ENCODE measurements at places on chromosomes 16 and 17.
A peak's percentile ranks its signal among the peaks of the same experiment; 100 is the strongest.

- DNase-seq, result no peak
Observed at GRCh38 chr17:78132084-78132676, 1.6 kb downstream of the TMC8 start.

DNA sequence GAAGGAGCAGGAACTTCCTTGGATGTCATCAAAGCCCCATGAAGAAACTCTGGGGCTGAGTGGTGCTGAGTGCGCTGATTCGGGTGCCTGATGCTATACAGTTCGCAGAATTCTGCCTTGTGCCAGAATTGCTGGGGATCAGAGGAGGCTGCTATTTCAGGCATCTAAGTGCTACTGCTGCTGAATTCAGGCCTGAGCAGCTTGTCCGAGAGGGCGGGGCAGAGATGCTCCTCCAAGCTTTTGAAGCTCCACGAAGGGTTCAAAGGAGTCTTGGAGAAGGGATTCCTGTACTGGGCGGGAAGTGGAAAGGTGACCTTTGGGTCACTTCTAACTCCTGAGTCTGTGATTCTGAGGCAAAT lies 227.8 kb downstream of the CCDC182 start:
- DNase-seq, result no peak

- DNase-seq, result peak; percentile 39
Observed at GRCh38 chr17:80082403-80083135, 18.8 kb upstream of the GAA start.

DNA sequence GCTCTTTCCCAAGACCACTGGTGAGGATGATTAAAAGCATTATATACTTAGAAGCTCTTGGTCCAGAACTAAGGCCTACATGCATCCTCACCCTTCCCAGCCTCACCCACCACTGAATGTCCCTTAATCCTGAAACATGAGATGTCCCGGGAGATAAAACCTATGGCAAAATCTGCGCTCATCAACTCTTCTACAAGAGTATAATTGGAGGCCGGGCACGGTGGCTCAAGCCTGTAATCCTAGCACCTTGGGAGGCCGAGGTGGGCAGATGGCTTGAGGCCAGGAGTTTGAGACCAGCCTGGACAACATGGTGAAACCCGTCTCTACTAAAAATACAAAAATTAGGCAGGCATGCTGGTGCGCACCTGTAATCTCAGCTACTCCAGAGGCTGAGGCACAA lies 13.3 kb downstream of the ACACA start:
- no peak for DNase-seq

- DNase-seq, result no peak
Observed at GRCh38 chr17:6047966-6048365, 22.2 kb upstream of the WSCD1 start.

DNA sequence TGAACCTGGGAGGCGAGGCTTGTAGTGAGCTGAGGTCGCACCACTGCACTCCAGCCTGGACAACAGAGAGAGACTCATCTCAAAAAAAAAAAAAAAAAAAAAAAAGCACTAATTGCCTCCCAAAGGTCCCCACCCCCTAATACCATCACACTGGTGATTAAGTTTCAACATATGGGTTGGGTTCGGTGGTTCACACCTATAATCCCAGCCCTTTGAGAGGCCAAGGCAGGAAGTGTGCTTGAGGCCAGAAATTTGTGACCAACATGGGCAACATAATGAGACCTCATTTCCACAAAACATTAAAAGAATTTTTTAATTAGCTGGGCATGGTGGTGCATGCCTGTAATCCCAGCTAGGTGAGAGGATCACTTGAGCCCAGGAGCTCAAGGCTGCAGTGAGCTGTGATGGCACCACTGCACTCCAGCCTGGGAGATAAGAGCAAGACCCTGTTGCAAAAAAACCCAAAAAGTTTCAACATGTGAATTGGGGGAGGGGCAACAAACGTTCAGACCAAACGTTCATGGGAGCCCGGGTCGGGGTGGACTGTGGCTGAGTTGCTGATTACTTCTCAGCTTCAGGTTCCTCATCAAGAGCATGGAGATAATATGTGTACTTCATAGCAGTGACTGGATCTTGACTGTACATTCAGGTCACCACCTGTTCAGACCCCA lies 62.1 kb upstream of the NOL11 start:
- DNase-seq, result no peak

DNA sequence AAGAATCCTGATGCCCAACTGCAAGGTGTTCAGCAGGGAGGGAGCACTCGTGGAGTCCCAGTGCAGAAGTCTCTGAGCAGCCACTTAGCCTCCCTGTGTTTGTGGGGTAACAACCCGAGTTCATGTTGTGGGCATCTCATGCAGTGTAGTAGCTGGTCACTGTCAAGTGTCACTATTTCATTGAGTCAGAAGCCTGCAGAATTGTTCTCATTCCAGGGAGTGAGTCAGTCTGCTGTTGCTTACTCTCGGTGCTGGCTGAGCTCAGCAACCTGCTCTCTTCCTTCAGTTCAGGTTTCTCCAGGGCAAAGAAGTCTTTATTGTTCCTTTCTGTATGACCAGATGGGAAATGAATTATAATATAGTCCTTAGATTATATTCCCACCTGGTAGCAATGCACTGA lies 24.1 kb downstream of the HMOX2 start:
- DNase-seq, result no peak

DNA sequence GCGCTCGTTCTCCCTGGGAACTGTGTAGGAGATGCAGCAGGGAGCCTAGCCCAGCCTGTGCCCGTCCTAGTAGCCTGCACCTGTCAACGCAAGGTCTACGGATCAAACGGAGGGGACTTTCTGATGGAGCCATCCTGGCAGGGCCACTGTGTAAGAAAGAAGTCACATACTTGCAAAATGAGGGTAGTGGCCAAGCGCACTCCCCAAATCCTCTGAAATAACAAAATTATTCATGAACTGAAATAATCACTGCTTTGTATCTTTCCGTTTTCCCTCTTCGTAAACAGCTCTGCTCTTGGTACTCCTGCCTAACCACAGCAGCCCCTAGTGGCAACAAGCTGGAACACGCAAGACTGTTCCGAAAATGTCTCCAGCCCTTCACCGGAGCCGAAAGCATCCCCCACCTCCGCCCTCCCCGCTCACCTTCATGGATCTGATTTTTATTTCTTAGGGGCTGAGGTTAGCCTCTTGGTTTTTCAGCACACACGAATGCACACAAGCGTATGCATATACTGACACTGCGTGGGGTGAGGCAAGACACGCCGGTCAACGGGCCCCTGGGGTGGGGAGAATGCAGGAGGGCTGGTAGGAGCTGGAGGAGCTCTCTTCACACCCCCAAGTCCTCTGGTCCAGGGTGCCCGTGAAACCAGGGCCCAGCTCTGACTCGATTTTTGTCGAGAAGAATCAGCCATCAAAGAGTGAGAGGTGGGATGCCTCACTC lies 100.8 kb downstream of the ABCC12 start:
- peak; percentile 7 for DNase-seq

DNA sequence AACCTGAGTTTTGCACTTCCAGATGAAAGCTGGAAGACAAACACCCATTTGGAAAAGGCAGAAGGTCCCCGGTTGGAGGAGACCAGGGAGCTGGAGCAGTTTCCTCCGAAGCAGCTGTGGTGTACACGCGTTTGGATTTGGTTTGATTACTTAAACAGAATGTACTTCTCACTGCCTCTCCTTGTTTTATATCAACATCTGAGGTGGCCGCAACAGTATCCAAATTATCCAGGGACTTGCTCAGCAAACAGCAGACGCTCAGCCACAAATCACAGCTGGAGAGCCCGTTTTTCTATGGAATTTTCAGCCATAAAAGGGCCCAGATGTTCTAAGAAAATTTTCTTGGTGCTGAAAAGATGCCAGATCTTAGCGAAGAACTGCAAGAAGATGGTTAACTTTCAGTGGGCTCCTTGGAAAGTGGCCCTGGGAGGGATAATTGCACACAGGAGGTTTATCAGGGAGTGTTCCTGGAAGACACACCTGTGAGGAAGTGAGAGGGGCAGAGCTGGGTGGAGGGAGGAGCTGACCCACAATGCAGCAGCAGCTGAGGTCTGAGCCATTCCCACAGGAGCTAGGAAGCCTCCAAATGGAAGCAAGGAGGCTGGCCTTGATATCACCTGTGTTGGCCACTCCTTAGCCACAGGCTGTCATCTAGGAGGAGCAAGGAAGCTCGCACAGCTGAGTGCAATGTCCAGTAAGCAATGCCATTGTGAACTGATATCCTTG lies 28.9 kb upstream of the CDH5 start:
- no peak for DNase-seq

DNA sequence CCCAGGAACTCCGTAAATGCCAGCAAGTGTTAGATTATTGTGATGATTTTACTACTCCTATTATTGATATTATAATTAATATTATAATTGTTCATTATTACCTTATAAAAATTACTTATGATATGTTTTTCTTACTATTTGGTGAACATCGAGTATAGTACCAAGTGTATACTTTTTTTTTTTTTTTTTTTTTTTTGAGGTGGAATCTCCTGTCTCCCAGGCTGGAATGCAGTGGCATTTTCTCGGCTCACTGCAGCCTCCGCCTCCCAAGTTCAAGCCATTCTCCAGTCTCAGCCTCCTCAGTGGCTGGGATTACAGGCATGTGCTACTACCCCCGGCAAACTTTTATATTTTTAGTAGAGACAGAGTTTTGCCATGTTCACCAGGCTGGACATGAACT lies 347.0 kb downstream of the WWOX start:
- no peak for DNase-seq

DNA sequence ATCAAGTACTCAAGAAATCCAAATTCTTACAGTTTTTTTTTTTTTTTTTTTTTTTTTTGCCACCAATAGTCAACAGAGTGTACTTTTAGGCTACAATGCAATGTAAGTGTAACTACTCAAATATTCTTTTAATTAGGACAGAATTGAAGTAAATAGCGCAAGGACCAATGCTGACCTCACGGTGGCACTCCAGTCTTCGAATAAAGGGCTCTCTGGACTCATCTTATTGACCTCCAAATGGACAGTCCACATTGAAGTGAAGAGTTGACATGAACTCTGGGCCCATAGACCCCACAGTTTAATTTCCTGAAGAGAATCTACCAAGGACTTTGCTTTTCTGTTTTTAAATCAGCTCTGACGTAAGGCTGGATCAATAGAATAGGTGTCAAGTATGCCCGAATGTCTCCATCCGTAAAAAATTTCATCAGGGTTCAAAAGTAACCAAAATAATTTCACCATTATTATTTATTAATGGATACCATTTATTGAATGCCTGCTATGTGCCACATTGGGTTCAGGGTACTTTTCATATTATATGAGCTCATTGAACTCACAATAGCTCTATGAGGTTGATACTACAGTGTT lies 7.3 kb upstream of the DDX52 start:
- DNase-seq, result no peak

DNA sequence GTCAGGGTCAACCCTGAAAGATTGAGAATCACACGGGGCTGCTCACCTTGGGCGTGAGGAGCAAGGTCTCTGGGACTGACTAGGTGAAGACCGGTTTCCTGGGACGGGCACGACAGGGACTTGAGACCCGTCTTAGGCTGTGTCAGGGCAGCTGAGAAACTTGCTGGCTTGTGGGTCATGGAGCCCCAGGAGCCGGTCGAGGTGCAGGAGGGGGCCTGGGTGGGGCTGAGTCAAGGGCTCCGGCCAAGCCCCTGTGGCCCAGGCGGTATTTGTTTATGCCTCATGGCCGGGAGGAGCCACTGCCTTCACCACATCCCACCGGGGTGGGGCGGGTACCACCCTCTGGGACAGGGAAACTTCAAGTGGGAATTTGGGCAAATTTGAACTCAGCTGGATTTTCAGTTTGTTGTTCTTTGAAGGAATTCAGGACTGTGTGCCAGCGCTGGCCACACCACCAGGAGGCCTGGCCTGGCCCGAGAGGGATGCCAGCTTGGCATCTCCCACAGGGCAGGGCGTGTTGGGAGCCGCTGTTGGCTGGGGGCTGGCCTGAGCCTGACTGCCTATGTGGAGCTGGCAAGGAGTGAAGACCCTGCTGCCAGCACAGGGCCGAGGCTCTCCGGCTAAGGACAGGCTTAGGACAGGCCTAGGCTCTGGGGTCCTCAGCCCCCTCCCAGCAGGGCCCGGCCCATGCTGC lies 116.1 kb downstream of the METRNL start:
- no peak for DNase-seq

GRCh38 chr17:310111-311010 lies 42.2 kb downstream of the RPH3AL start:
- no peak for DNase-seq

DNA sequence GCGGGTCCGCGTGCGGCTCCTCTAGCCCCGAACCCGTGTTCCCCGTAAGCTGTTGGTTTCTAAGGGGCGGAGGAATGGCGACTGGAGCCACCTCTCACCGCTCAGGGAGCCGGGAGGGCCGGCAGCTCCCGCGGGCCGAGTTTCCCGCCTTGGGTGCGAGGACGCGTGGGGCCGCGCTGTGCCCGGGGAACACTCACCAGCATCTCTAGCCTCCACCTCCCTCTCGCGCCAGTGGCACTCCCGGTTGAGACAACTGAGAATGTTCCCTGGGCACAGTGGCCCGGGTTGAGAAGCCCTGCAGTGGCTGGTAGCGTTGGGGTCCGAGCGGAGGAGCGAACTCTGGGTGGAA lies 560 bp downstream of the TELO2 start:
- no peak for DNase-seq

GRCh38 chr17:12727076-12727760 lies 61.5 kb downstream of the MYOCD start:
- DNase-seq, result no peak

DNA sequence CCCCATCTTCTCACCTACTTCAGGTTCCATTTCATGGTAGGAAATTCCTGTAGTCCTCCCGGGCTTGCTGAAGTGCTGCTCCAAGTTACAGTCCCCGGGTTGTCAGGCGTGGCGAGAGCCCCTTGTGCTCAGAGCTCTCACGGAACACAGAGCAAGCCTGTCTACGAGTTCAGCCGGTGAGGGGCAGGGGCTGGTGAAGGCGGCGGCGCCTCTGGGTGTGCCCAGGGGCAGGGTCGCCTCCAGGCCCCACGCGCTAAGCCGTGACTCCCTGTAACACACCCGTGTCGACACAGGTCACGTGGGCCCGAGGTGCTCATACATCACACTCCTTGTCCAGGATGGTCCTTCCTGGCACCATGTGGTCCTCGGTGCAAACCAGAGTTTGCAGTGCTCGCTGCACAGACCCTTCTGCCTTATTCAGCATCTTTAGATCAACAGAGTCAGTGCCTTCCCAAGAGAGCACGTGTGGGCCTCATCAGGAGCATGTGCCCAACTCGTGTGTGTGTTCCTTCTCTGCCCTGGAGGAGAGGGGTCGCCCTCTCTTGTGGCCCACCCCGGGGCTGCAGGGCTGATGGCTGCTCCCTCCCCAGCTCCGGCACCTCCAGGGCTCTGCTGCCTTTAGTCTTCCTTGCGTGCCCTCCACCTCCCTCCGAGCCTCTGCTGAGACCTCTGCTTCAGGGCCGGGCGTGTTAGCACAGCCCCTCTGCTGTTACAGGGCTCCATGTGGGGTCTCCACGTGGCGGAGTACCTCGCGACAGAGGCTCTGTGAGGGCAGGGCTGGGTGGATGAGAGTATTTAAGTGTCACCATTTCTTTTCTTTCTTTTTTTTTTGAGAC lies 51.2 kb downstream of the WDR45B start:
- DNase-seq, result no peak

- no peak for DNase-seq
Observed at GRCh38 chr16:48628359-48628985, 18.5 kb upstream of the N4BP1 start.

DNA sequence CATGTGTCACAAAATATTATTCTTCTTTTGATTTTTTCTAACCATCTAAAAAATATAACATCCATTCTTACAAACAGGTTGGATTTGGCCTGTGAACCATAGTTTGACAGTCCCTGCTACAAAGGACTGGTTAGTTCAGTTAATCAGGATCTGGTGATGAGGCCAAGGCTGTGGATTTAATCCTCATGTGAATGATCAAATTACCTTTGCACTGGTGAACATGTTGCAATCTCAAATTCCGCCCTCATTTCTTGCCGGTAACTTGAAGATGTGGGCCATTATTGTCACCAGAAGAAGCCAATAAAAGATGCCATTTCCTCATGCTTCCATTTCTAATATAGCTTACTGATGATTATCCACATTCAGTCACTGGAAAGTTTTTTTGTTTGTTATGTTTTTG lies 35.3 kb upstream of the YPEL2 start:
- DNase-seq, result no peak
